ENCODE measurements at places on chromosomes 6 and 20. TPM values are rescaled to one million over a fixed set of nuclear protein-coding genes. Genes with fewer than 3 reads are reported as not detected.

DNA sequence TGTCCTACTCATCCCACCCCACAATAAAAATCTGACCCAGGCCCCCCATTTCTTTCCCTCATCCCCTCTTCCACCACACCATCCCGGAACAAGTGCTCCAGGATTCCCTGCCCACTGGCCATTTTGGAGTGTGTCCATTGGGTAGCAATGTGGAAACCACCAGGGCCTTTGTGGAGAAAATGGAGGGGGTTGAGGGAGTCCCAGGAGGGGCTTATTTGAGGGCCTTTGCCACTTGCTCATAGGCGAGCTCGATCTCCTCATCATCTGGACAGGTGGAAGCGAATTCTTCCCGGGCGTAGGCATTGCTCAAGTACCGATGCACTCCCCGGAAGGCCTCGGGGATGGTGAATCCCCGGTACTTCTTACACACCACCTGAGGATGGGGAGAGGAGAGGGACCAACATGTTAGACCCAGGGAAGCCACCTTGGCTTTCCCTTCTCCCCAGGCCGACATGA lies 1.6 kb upstream of the DDAH2 start:
- peak overlapping the region; percentile 99 for H3K27ac ChIP-seq
- H3K36me3 ChIP-seq, result no peaks in the 10 kb centered on the region
- no peaks in the 10 kb centered on the region for H3K27me3 ChIP-seq
- DNase-seq, result no peak

- H3K4me1 ChIP-seq, result peaks cover 3% of the 10 kb centered on the region
- H3K27ac ChIP-seq, result no peak overlapping the region
- H3K4me3 ChIP-seq, result no peak overlapping the region
- H3K36me3 ChIP-seq, result no peaks in the 10 kb centered on the region
- no peak for DNase-seq
- H3K27me3 ChIP-seq, result no peaks in the 10 kb centered on the region
These were observed 8.5 kb upstream of the REPS1 start for GRCh38 chr6:138996524-138996923.

- H3K27ac ChIP-seq, result no peak overlapping the region
- no peaks in the 10 kb centered on the region for H3K36me3 ChIP-seq
- no peaks in the 10 kb centered on the region for H3K27me3 ChIP-seq
- DNase-seq, result no peak
These were observed 831.8 kb downstream of the EPHA7 start for GRCh38 chr6:92587525-92587924.

DNA sequence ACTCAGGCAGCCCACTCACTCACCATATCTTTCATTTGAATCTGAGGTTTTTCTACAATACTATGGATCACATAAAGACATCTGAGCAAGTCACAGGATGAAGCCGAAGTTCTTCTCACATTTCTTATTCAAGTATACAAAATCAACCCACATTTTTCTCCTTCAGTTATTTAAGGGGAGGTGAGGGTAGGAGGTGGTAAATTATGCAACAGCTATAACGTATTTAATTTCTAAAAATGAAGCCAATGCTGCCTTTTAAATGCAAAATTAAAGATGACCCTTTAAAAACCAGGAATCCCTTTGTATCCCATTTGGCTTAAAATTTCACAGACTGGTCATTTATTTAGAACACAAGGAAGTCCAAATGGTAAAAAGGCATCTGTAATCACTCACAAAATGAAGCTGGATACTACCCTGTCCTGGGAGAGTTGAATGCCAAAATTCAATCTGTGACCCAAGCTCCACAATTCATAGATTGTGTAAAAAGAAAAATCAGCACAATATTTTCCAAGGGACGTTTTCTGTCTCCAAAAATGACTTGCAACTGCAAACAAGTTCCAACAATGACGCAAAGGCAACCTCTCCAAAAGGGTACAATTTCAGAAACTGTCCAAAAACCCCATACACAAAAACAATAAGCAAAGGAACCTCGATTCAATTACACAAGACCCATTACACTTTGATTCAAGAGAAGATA lies 48.8 kb downstream of the EPB41L2 start:
- no peaks in the 10 kb centered on the region for H3K27me3 ChIP-seq
- H3K27ac ChIP-seq, result no peak overlapping the region
- no peaks in the 10 kb centered on the region for H3K36me3 ChIP-seq
- DNase-seq, result no peak
- H3K4me3 ChIP-seq, result no peak overlapping the region

RIMS4 gene
- polyA plus RNA-seq, result 4.9 TPM

SLC4A11 gene
- 1.3 TPM for polyA plus RNA-seq

ZNFX1 gene
- 10.0 TPM for polyA plus RNA-seq
